ENCODE measurements at places on chromosomes 12 and 14.

- no peak for DNase-seq
Observed at GRCh38 chr14:94864387-94865195, 94.7 kb upstream of the GSC start.

DNA sequence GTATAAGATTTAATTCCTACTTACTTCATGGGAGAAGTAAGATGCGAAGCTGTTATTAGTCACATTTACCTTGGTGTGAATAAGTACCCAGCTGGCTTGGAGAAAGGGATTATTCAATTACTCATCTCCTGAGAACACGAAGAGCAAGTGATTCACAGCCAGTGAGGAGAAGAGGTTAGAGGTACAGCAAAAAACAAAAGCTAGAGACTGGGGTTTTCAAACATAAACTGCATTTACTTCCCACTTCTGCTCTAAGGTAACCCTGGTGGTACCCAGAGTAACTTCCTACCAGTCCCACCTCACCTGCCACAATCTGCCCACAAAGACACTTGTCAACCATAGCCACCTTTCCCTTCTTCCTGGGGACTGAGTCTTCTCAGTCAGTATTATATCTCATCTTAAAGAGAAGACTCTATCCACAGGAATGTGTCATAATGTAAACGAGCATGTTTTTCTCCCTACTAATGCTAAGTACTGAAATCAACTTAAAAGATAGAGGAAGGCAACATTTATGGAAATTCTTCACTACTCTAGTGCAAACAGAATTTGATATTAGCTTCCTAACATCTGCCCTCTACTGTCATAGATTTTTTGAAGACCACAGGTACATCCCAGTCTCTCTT, 6.0 kb upstream of the IL22 start:
- no peak for DNase-seq

GRCh38 chr14:49303946-49304516, 282.1 kb downstream of the RPS29 start:
- no peak for DNase-seq

- no peak for DNase-seq
Observed at GRCh38 chr14:75418850-75419768, 8.7 kb upstream of the JDP2 start.

DNA sequence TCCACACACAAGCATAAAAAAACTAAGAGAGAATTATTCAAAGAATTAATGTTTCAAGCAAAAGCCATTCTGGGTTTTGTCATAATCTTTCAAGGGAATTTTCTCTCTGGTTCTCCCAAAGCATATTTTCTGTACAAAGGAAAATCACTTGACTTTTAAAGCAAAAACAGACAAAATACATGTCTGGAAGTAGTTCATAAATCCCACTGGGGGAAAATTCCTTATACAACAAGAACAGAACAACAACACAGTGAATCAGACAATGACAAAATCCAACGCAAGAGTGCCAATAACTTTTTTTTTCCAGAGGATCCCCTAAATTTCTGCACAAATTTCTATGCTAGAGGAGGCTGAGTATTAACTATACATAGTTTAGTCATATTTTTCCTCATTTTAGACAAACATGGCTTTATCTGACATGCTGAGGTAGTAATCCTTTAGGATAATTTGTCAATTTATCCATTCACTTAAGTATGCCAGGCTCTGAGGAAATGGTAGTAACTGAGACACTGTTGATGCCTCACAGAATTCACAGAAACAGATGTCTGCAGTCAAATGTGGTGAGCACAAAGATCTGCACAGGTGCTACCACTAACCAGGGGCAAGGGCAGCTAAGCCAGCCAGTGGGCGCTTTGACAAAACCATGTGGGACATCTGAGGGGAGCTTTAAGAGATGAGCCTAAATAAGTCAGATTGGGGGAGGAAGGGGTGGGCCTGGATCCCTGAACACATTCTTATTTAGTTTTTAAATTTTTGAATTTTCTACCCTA, 38.0 kb downstream of the GRIP1 start:
- no peak for DNase-seq

GRCh38 chr14:104115691-104116287, 22.6 kb upstream of the KIF26A start:
- DNase-seq = no peak

DNA sequence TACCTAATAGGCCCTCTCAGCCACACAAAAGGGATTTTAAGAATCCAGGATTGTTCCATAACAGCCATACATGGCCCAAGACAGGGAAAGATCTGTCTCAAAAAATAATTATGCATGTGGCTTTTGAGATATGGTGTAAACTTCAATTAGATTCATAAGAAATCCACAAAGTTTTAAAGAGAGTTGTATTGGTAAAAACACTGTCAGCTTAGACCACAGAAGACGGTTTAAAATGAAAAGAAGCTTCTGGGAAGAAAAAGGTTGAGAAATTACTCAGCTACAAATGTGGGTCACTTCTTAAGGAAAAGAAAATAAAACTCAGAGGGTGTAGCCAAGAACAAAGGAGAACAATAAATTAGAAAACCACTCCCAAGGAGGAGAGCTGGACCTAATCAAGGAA, 191.4 kb downstream of the KIF26A start:
- DNase-seq = no peak

DNA sequence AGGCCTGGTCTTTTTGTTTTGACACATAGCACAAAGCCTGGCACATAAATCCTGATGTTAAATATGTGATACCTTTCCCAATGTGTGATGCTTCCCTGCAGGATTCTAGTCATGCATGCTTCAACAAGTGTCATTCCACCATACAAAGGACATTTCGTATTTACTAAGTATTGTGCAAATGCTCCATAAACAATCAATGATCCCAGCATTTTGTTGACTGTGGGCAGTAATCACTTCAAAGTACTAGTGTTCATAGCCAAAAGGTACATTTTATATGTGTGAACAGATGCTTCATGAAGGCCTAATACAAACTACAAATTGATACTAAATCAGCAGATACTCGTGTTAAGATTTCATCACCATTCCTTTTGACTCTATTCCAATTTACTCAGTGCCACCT, 4.4 kb downstream of the CCNB1IP1 start:
- no peak for DNase-seq

Data from cortex of kidney (tissue), 1 donor.